ENCODE measurements at places on chromosomes 5 and 9.

GRCh38 chr5:167999182-167999581 lies 292.3 kb upstream of the WWC1 start:
- DNase-seq = no peak

GRCh38 chr9:130259044-130259443 lies 6.5 kb upstream of the HMCN2 start:
- no peak for DNase-seq

- DNase-seq = no peak
Observed at GRCh38 chr5:66186108-66186507, 42.0 kb downstream of the SREK1 start.

- DNase-seq = no peak
Observed at GRCh38 chr9:87890837-87891236, 8.2 kb downstream of the SPATA31E1 start.

GRCh38 chr9:122265149-122265915 lies 650 bp downstream of the MRRF start:
- no peak for DNase-seq

- no peak for DNase-seq
Observed at GRCh38 chr5:32360906-32361305, 48.2 kb upstream of the MTMR12 start.

DNA sequence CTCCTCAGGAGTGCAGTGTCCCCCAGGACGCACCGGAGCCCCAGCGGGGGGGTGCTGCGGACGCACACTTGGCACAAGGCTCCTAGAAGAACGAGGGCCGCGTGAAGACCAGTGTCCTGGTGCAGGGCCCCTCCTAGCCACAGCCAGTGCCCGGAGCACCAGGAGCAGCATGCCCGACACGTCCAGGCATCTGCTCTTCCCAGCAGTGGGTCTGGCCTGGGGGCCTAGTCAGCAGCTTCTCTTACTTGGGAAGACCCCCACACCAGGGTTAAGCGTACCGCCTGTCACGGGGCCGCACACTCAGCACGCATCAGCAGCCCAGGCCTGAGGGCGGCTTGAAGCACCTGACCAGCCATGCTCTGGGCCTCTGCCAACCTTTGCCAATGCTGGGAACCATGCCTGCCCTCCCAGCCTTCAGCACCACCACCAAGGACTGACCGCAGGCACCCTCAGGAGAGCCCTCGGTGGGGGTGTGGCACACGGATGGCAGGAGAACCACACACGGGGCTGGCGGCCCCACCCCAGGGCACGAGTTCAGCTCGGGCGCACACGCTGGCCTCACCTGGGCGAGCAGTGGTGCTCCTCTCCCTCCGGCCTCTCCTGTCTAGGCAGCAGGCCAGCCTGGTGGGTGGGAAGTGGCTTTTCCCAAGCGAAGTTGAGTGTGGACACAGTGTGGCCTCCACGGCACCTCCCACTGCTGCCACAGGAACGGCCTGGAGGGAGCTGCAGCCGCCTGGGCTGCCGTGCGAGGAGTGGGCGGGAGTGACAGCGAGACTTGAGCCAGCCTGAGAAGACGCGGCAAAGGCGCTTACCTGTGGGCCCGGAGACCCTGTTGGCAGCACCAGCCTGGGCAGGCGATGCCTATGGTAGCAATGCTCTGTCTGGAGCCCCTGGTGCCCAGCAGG lies 12.0 kb upstream of the AJM1 start:
- no peak for DNase-seq

DNA sequence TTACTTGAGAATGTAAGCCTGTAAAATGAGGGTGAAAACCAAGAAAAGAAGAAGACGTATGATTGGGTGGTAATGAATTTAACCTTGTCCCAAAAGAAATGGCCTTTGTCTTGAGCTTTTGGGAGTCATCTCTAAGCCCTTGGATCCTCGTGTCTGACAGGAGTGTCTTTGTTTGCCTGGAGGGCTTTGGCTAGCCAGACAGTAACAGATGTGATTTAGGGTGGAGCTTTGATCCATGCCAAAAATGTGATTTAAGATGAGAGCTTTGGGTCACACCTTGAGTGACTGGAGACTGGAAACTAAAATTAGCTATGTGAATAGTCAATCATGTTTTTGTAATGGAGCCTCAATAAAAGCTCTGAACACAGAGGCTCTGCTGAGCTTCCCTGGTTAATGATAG lies 25.9 kb upstream of the ZFAND5 start:
- DNase-seq = no peak

DNA sequence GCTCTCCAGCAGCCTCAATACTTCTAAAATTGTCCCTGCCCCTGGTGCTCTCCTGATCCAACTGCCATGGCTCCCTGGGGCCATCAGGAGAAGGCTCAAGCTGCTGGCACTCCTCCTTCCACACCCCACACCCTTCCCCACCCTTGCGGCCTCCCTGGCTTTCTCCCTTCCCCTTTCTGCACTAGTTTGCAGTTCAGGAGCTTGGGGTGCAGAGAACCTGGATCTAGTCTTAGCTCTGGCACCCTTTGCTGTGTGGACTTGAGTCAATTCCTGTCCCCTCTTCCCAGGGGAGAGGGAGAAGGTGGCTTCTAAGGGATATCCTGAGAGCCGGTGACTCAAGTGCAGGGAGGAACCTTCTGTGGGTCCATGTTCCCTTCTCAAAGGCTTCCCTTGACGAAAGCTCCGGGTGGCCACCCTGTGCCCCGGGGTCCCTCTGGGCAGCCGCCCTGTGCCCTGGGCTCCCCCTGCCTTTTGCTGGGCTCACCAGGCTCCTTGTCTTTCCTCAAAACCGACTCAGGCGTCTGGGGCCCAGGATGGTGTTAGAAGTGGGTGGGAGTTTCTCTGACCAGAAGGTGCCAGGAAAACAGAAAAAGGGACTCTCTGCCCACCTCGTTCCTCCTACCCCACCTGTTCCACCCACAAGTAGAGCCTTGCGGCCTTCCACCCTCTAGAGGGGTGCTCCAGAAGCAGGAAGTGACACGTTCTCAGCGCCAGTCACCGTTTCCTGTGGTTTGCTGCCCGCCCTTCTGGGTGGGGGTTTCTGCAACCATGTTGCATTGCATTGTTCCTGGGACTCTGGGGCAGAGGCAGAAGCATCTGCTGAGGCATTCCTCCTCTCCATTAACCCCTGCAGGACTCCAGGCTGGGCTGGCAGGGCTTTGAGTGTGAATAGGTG lies 15.0 kb downstream of the GLIPR2 start:
- DNase-seq = peak; percentile 54

GRCh38 chr5:86968301-86968753 lies 299.4 kb upstream of the RASA1 start:
- DNase-seq = peak; percentile 10

DNA sequence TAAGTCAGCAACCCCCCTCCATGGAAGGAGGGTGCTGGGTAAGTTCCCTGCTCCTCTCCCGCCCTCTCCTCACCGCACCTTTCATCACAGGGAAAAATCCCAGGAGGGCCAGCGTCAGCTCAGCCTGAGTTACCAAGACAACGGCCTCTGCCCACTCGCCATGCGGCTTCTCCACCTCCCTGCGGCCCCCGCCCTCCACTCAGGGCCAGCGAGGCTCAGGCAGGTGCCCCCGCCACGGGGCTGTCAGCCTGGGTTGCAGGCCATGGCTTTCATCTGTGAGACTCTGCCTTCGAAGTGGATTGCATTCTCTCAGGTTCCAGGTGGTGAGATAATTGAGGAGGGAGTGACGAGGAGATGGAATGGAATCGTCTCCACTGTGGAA lies 27.2 kb upstream of the LAMC3 start:
- DNase-seq = no peak

GRCh38 chr9:109852556-109852955 lies 72.6 kb downstream of the PALM2AKAP2 start:
- DNase-seq = no peak

GRCh38 chr5:146005723-146006122 lies 69.3 kb downstream of the SH3RF2 start:
- no peak for DNase-seq

- DNase-seq = peak; percentile 69
Observed at GRCh38 chr9:131258186-131258585, 18.1 kb downstream of the FAM78A start.

DNA sequence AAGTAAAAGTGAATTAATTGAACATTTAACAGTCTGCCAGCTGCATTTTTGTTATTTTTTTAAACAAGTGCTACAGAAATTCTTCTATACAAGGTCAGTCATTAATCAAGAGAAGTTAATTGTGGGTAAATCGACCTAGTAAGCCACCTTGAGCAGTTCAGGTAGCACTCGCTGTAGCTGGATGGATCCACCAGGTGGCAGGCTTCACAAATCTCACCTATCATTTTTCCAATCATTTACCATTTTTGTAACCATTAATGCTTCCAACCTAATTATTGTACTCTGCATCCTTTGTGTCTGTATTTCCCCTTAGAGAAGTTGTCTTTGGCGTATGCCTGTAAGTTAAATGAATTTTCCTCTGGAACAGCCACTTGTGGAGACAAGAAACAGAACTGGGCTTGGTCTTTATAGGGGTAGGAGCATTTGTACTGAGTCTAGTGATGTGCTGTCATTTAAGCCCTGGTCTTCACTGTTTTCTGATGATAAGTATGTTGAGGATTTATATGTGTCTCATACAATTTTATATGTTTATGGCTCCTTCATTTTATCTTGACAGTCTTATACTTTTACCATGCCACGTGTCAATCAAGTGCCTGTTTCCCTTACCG lies 39.5 kb downstream of the CD180 start:
- DNase-seq = no peak

- DNase-seq = no peak
Observed at GRCh38 chr9:87910821-87911220, 6.9 kb upstream of the SPATA31C1 start.

GRCh38 chr9:76023715-76024195 lies 133.3 kb downstream of the PCSK5 start:
- no peak for DNase-seq

DNA sequence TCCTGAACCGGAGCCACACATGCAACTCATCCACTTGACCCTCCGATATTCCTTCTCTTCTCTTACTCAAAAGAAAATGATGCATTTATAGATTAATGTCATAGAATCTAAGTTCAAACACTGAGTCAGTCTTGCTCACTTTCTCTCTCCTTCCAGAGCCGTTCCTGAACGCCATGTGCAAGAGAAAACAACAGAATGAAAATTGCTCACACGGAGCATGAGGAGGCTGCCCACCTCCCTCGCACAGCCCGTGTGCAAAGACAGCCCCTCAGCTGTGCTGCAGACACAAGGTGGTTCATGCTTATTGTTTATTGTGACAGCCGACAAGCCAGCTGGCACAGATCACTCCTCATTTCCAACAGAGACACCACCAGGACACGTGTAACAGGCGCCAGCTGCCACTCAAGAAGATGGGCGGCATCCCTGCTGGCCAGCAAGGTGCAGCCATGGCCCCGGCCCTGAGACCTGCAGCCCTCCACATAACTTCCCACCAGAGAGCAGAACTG lies 290.8 kb downstream of the GLIS3 start:
- DNase-seq = no peak

- no peak for DNase-seq
Observed at GRCh38 chr9:110188991-110189390, 19.0 kb downstream of the C9orf152 start.

DNA sequence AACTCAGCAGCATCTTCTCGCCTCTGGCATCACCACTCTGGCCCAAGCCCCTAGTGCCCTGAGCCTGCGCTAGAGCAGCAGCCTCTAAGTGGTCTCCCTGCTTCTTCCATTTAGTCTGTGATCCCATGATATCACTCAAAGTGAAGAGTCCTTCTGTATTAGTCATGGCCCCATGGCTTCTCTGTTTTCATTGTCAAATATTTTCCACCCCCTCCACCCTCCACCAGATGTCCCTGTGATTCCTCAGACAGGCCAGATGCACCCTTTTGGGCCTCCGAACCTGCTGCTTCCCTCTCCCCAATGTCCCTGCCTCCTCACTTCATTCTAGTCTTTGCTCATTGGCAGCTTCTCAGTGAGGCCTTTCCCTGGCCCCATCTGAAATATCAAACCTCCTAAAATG lies 299.2 kb downstream of the SPOCK1 start:
- no peak for DNase-seq

- no peak for DNase-seq
Observed at GRCh38 chr9:105830461-105830860, 136.1 kb downstream of the TMEM38B start.

- no peak for DNase-seq
Observed at GRCh38 chr5:2991884-2992283, 240.4 kb upstream of the IRX2 start.

GRCh38 chr5:110909415-110909814 lies 162.1 kb upstream of the TSLP start:
- no peak for DNase-seq

- no peak for DNase-seq
Observed at GRCh38 chr9:124696101-124696500, 75.0 kb downstream of the NR6A1 start.

DNA sequence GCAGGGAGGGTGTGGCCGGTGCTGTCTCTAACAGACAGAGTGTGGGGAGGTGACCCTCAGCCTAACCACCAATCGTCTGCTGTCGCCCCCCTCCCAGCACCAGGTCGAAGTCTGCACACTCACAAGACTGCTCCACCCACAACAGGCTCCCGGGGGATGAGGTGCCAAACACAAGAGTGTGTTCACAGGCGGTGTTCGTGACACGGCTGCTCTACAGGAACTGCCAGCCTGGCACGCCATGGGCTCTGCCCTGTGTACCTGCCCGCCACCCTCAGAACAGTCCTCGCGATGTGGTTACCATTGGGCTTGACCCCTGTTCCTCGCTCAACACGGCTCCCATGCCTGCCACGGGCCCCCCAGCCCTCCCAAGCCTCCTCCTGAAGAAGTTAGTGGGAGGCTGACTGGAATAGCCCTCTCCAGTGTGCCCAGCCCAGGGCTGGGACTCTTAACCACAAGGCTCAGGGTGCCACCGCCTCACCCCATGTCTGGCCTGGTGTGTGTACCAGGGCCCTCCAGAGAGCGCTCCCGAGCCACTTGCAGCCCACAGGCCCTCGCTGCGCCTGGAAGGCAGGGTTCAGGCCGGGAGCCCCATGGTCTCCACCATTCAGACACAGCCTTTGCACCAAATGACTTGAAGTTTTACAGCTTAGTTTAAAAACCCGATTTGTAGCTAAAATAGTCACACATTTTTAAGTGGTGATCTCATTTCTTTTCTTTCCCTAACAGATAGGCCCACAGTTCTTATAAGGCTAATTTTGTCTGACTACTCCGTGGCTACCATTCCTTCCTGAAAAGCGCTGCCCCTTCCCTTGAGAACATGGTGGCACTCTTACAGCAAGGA lies 102.5 kb downstream of the CAMSAP1 start:
- no peak for DNase-seq

- no peak for DNase-seq
Observed at GRCh38 chr9:78468231-78468630, 171.3 kb downstream of the PSAT1 start.

DNA sequence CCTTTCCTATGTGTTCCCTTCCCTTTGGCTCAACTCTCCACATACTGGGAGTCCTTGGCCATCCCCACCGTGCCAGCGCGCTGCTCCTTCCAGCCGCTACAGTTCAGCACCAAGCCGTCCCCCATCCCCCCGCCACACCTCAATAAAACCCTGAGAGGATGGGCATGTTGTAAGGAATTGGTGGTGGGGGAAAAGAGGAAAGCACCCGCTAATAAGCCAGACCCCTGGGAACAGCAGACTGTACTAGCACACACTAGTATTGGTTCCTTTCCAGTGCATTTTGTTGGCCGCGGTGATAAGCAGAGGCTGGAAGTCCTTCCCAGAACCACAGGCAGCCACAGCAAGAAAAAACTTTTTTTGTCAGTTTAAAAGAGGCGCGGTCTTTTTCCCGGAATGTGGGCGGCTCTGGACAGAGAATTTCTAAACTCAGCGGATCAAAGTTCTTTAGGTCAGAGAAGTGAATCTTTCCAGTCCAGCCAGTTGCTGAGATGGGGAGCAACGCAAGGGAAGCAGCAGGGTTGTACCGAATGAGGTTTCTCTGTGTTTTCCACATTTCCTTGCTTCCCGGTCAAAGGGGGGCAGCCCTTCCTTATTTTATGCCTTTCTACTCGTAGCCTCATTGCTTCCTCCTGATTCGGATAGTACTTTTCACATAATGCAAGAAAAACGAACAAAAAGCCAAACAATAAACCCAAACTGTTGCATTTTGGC lies 2.1 kb downstream of the CHSY3 start:
- DNase-seq = no peak
